ENCODE measurements at places on chromosomes 7 and 10.

DNA sequence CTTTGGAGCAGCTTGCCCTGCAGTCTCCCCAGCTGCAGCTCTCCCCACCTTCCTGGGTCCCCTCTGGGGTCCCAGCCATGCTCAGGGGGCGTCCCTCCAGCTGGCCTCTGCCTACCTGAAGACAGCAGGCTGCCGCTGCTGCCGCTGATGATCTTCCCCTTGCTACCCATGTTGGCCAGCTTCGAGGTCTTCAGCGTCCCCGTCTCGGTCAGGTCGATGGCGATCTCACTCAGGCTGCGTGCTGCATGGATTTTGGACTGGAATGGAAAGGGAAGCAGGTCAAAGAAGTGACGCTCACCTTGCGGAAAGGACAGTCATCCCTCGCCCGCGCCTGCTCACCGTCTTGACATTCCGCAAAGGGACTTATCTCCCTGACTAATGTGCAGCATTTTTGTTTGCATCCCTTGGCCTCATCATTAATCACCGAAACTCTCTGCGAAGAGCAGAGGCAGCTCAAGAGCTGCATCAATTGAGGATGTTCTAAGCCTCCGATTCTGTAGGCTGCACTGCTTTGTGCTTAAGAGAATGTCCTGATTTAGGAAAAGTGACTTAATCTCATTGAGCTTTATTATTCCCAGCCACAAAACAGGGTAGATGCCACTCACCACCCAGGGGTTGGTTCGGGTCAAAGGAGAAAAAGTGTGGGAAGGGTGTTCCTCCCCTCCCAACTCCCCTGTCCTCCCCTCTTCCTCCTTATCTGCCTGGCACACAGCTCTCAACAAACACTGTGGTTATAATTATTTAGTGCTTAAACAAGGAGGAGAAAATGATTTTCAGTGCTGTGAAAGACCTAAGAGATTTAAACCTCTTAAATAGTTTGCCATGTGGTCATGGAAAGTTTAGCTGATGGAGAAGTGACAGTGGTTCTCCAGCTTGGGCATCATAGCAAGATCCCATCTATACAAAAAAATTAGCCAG lies 107.3 kb downstream of the PRPF18 start:
- H3K27ac ChIP-seq: no peak overlapping the region
- H3K4me1 ChIP-seq: no peaks in the 10 kb centered on the region
- H3K4me3 ChIP-seq: no peak overlapping the region
- no peaks in the 10 kb centered on the region for H3K36me3 ChIP-seq
- DNase-seq: no peak
- no peaks in the 10 kb centered on the region for H3K27me3 ChIP-seq

- peaks cover 65% of the 10 kb centered on the region for H3K36me3 ChIP-seq
- no peak for DNase-seq
These were observed 7.0 kb downstream of the NUDT5 start for GRCh38 chr10:12188656-12189055.

DNA sequence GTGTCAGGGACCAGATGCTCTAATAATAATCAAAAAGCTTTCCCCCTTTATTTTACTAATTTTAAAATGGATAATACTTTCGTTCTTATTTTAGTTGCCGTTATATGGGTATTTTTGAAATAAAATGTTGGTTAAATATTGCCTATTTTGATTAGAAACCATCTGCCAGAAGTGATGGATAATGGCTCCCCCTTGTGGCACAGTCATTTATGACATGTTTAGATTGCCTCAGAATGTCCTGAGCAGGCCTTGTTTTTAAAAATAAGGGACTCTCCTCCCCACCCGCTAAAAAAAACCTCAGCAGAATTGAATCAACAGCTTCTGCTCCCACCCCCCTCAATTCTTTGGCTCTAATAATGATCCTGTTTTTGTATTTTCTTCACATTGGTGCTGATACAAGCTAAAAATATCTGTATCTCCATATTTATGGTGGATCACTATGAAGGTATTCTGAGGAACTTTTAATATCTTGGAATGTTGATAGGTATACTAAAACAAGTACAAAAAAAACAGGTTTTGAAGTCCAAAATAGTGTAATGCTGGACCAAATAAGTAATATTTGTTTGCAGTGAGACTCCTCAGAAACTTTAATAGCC lies 38.8 kb downstream of the TMEM60 start:
- H3K4me3 ChIP-seq: no peak overlapping the region
- no peaks in the 10 kb centered on the region for H3K4me1 ChIP-seq
- peaks cover 9% of the 10 kb centered on the region for H3K36me3 ChIP-seq
- H3K27me3 ChIP-seq: no peaks in the 10 kb centered on the region
- no peak overlapping the region for H3K27ac ChIP-seq

DNA sequence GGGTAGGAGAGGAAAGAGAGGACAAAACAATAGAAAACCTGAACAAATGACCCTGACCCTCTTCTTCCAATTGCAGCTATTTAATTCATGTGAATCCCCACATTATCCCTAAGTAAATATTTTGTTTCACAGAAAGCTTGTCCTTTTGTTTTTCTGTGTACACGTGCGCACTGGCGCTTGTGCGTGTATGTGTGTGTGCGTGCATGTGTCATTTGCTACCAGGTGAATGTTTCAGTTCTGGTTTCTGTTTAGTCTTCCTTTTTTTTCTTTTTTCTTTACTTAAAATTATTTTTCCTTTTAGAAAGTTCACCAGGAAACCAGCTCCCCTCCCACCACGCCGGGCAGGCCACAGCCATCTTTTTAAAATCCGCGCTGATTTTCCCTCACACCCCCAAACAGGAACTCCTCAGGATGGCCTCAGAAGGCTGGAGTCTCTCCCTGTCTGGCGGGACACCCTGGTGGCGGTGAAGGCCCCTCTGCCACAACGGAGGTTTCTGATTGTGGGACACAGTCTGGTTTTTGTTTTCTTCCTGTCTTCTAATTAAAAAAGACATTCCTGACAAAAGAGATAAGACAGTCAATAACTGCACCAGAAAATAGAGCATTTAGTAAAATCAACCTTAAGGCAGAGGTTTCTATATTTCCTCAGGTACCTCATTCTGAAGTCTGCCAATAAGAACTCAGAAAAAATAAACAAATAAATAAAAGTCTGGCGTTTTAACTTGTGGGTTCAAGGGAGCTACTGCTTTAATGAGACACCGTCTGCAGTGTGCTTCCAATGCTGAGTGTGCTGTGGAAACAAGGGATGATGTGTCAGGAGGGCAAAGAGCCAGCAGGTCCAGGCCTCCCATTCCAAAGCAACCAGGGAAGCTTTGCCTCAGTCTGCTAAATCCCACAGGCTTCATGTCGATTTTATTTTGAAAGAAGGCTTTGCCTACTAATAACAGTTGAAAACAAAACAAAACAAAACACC lies 17.4 kb downstream of the IRF5 start:
- H3K4me1 ChIP-seq: no peaks in the 10 kb centered on the region
- no peak overlapping the region for H3K27ac ChIP-seq

- DNase-seq: no peak
- H3K36me3 ChIP-seq: no peaks in the 10 kb centered on the region
These were observed 182.8 kb downstream of the ZWINT start for GRCh38 chr10:56178210-56178609.

DNA sequence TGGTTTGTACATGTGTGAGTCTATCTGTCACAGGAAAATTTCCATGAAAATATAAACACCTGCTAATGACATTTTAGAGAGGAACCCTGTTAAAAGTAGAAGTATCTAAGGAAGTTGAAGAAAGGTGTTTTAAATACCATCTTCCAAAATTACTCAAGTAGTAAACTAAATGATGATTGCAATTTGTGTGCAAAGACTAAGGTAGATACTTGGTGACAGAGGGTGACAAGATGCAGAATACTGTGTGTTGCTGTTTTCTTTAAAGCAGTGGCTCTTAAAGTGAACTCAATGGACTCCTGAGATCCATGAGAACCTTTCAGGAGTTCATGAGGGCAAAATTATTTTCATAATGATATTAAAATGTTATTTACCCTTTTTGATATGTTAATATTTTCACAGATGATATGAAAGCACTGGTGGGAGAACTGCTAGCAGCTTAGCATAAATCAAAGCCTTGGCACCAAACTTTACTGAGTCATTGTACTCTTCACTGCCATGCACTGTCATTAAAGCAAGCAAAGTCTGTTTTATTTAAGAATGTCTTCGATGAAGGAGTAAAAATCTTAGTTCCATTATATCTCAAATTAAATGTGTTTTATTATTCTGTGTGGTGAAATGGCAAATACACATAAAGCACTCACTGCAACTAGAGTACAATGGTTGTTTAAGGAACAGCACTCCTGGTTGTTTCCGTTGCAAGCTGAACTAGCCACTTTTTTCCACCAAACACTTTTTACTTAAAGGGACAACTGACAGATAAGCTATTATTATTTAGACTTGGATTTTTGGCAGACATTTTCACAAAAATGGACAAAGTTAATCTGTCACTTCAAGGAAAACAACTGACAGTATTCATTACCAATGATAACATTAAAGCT lies 133.7 kb downstream of the LRRN3 start:
- H3K27ac ChIP-seq: peak overlapping the region; percentile 51
- H3K4me3 ChIP-seq: no peak overlapping the region
- H3K27me3 ChIP-seq: no peaks in the 10 kb centered on the region
- no peaks in the 10 kb centered on the region for H3K36me3 ChIP-seq
- no peak for DNase-seq
- H3K4me1 ChIP-seq: peaks cover 4% of the 10 kb centered on the region

DNA sequence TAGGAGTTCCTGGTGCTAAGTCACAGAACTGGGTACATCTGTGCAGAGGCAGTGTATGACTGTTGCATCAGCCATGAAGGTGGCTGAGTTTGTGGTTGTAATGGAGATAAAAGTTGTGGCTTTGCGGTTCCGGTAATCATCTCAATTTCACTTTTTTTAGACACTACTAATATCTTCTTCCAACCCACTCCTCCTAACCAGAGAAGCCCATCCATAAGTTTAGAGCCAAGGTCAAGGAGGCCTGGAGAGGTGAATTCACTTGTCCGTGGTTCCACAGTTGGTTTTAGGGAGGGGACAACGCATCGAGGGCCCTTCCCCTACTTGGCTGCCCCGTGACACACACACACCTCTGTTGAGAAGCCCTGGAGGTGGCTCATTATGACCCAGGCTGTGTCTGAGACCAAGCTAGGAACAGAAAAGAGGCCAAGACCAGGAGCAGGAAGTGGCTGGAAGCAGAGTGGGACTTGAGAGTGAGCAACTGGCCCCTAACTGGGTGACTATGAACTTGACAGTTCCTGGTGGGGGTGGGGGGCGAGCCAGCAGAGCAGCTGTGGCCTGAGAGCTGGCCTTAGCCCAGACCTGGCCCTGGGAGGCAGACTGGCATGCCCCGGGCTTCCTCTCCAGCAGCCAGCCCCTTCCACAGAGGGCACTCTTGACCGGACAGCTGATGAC lies 66.8 kb upstream of the COL13A1 start:
- no peak for DNase-seq
- no peak overlapping the region for H3K4me3 ChIP-seq

DNA sequence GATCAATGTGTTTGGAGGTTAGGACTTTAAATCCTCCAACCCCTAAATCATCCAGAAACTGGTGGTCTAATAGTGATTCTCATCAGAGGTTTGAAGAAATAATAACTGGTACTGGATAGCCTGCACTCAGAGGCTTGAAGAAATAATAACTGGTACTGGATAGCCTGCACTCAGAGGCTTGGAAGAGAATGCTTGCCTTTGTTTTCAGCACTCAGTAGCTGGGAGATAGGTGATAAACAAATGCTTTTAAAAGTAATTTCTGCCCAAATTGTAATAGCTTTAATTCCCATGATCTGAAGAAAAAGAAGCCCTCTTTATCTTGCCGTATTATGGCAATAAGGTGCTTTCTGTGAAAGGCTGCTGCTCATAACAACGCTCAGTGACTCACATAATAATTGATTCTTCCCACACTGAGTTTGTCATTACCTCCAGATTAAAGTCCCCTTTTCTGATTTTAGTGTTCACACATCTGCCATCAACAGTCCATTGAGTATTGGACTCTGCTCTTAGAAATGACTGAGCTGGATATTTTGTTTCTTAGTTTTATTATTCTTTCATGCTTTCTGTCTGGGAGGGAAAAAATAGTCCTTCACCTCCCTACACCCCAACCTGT lies 112.3 kb upstream of the PHYHIPL start:
- no peaks in the 10 kb centered on the region for H3K4me1 ChIP-seq
- no peaks in the 10 kb centered on the region for H3K27me3 ChIP-seq
- H3K27ac ChIP-seq: no peak overlapping the region
- H3K4me3 ChIP-seq: no peak overlapping the region
- DNase-seq: no peak
- no peaks in the 10 kb centered on the region for H3K36me3 ChIP-seq

DNA sequence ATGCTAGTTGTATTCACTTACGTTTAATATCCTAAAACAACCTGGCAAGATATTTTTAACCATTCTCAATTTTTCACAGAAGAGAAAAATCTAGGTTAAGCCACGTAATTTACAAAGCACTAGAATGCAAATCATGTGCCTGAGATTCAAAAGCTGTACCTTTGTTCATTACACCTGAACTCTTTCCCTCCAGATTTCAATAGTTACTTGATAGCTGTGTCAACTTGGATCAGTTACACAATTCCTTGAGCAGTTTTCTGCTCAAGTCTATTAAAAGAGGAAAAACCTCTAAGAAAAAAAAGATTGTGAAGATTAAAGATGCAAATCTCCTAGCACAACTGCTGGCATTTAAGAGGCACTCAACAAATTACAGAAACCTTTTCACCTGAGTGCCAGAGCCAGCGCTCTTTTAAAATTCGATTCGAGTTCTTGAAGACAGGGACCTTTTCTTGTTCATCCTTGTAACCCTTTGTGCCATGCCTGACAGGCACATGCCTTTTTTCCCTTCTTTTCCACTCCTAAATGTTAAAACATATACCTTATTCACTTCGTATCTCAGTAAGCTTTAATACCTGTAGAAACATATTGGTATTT lies 886 bp downstream of the NSUN6 start:
- peak overlapping the region; percentile 69 for H3K4me3 ChIP-seq
- H3K36me3 ChIP-seq: peaks cover 28% of the 10 kb centered on the region
- peak overlapping the region; percentile 92 for H3K27ac ChIP-seq
- H3K4me1 ChIP-seq: peaks cover 7% of the 10 kb centered on the region

DNA sequence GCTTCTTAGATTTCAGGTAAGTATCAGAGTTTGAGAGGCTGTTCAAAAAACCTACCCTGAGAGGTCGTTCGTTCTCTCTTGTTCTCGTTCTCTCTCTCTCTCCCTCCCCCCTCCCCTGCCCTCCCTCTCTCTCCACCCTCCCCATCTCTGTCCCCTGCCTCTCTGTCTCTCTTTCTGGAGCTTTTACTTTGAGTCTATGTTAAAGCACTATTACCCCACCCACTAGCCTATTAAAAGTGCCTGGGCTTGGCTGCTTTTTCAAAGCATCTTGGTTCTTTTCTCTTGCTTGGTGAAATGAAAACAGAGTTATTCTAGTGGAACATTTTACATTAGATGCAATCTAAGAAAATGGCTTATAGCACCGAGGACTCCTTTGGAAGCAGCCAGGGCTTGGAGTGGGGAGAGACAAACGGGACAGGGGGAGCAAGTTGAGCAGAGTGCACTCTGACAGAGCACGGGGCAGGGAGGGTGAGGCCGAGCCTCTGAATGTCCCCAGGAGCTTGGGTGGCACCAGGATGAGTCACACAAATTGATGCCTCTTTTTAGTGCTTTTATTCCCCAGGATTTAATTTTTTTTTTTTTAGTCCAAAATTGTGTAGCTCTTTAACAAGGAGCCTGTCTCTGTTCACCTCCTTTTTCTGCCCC lies 134.3 kb downstream of the CFAP58 start:
- no peaks in the 10 kb centered on the region for H3K4me1 ChIP-seq
- no peaks in the 10 kb centered on the region for H3K27me3 ChIP-seq
- no peak overlapping the region for H3K4me3 ChIP-seq
- DNase-seq: no peak
- no peak overlapping the region for H3K27ac ChIP-seq
- no peaks in the 10 kb centered on the region for H3K36me3 ChIP-seq

Data from K562 (cell line).